ENCODE measurements at places on chromosomes 12 and 14.

- no peak for DNase-seq
Measured at GRCh38 chr12:24134092-24134491, 184.6 kb upstream of the SOX5 start.

GRCh38 chr14:90660865-90661570 is 155.2 kb downstream of the TTC7B start:
- DNase-seq = no peak

GRCh38 chr14:92973261-92973797 is 50.4 kb downstream of the CHGA start:
- peak; percentile 51 for DNase-seq

GRCh38 chr12:2248087-2248900 is 195.5 kb downstream of the CACNA1C start:
- peak; percentile 68 for DNase-seq

- DNase-seq = no peak
Measured at GRCh38 chr12:26713885-26714383, 119.1 kb downstream of the ITPR2 start.

DNA sequence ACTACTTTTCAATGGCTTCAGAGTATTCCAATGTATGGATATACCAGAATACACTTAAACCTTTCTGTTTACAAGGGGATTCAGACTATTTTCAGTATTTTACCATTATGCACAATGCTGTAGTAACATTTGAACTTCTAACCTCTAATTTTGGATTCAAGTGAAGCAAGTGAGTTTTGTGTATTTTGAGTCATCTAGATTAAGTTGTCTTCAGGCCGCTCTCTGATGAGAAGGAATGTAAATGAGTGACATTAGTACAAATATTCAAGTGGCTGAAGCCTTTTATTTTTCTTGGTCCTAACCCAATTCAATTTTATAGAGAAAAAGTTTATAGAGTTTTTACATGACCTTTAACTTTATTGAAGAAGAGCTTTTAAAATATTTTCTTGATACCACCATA is 125.6 kb downstream of the PDE3A start:
- DNase-seq = no peak

GRCh38 chr12:48423171-48423570 is 49.2 kb upstream of the ANP32D start:
- no peak for DNase-seq

- peak; percentile 29 for DNase-seq
Measured at GRCh38 chr12:14776236-14776961, 26.9 kb downstream of the WBP11 start.

GRCh38 chr14:42535397-42535796 is 928.7 kb downstream of the LRFN5 start:
- DNase-seq = no peak

- no peak for DNase-seq
Measured at GRCh38 chr12:50569876-50570275, 65.1 kb downstream of the DIP2B start.

DNA sequence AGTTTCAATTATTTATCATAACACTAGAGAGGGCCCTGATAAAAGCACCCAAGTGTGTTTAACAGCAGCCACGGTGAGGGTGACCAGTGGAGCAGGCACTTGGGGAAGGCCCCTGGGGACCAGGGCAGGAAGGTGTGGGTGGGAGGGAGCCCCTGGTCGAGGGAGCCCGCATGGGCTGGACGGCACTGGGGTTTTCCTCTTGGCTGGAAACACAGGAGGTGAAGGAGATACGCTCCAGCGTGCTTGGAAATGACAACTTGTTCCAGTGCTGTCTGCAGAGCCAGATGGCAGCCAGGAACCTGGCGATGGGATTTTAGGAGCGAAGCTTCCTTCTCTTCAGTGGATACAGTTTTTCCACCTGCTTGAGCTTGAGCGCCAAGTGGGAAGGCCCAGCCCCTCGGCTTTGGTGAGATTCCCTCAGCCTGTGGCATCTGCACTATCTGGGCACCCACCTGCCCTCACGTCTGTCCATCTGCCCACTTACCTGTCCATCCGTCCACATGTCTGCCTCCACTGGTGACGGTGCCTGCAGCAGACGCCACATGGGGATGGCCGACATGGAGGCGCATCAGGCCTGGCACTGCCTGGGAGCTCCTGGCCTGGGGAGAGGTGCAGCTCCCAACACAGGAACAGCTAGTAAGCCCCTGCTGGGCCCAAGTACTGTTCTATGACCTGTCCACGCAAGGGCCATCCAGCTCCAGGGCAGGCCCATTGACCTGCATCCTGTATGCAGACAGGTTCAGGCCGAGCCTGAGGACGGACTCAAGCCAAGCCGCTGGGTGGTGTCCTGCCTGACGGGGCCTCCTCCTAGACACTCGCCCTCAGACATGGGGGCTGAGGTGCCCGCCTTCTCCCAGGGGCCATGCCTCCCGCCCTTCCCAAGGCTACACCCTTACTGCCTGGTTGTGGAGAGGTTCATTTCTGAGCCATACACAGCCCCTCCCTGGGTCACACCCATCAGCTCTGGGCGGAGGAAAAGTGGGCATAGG is 192.2 kb upstream of the C14orf180 start:
- no peak for DNase-seq

GRCh38 chr12:15887043-15887817 is 5.0 kb downstream of the STRAP start:
- DNase-seq = no peak

- DNase-seq = no peak
Measured at GRCh38 chr14:104998801-104999200, 13.2 kb downstream of the CLBA1 start.

- peak; percentile 4 for DNase-seq
Measured at GRCh38 chr12:58750484-58750883, 169.8 kb downstream of the LRIG3 start.

- DNase-seq = no peak
Measured at GRCh38 chr12:117028254-117028653, 71.0 kb downstream of the TESC start.

DNA sequence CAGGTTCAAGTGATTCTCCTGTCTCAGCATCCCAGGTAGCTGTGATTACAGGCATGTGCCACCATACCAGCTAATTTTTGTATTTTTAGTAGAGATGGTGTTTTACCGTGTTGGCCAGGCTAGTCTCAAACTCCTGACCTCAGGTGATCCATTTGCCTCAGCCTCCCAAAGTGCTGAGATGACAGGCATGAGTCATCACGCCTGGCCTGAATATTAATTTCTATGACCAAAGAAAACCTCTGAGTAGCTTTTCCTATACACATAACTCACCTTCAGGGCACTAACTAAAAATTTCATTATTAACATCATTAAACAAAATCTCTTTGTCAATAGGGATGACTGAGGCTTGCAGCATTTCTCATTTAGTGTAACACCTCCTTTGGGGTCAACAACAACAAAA is 259.6 kb upstream of the KRR1 start:
- DNase-seq = no peak

DNA sequence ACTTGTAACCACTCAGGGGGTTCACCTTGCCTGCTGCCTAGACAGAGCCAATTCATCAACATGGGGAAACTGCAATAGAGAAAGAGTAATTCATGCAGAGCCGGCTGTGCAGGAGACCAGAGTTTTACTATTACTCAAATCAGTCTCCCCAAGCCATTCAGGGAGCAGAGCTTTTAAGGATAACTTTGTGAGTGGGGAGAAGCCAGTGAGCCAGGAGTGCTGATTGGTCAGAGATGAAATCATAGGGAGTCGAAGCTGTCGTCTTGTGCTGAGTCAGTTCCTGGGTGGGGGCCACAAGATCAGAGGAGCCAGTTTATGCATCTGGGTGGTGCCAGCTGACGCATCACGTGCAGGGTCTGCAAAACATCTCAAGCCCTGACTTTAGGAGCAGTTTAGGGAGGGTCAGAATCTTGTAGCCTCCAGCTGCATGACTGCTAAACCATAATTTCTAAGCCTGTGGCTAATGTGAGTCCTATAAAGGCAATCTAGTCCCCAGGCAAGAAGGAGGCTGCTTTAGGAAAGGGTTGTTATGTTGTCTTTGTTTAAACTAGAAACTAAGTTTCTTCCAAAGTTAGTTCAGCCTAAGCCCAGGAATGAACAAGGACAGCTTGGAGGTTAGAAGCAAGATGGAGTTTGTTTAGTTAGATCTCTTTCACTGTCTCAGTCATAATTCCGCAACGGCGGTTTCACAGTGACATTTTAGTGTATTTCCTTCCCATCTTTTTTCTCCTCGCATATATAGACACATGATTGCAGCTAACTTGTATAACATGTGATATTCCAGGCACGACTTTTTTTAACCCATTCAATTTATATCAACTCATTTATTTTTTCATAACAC is 68.9 kb upstream of the NCOR2 start:
- no peak for DNase-seq

GRCh38 chr12:52139579-52140062 is 52.2 kb downstream of the KRT80 start:
- DNase-seq = peak; percentile 77

DNA sequence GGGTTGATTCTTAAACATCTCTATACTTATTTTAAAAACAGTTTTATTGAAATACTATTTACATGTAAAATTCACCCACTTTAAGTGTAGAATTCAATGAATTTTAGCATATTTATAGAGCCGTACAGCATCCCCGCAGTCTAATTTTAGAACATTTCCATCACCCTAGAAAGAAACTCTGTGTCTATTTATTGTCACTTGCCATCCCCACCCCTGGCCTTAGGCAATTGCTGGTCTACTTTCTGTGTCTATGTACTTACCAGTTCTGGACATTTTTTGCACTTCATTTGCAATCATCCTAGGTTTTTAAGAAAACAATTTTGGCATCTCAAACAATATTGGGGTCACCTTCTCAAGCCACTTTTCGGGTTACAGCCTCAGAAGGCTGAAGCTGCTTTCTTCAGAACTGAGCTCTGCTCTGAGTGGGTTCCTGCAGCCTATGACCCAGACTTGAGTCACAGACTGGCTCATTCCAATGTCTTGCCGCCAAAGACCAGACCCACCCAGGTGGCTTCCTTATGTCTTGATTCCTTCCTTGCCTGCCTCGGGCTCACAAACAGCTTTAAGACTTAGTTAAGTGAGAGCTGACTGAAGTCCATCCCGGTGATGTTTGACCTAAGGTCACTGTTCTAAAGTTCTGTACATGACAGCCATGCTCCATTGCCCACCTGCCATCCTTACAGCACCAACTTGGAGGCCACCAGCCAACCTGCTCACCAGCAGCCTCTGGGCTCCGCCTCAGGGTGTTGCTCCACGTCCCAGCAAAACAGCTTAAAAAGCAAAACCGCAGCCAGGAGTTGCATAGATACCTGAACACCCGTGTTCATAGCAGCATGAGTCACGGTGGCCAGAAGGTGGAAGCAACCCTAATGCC is 131.5 kb downstream of the CHST11 start:
- no peak for DNase-seq
